ENCODE measurements at places on chromosomes 1 and 21. TPM values are rescaled to one million over a fixed set of nuclear protein-coding genes. Genes with fewer than 3 reads are reported as not detected.

Gene LEFTY1
- total RNA-seq = 0.51 TPM

Gene HSD11B1
- not detected for total RNA-seq

Gene IL12RB2
- total RNA-seq = 0.67 TPM

Gene EDARADD
- total RNA-seq = not detected
